Stimulated activated memory B cell treated with anti-CD40 and anti-IgM and Interleukin-4, amounts not matched to agents 10 μg/mL and 1 μg/mL and 100 μg/mL, for 72 hours (primary cell): ENCODE measurements at places on chromosomes 5 and 9.

GRCh38 chr9:86669422-86669821 lies 277.9 kb downstream of the GAS1 start:
- H3K36me3 ChIP-seq, result no peaks in the 10 kb centered on the region
- no peak for ATAC-seq
- no peak overlapping the region for H3K27ac ChIP-seq
- no peaks in the 10 kb centered on the region for H3K27me3 ChIP-seq

DNA sequence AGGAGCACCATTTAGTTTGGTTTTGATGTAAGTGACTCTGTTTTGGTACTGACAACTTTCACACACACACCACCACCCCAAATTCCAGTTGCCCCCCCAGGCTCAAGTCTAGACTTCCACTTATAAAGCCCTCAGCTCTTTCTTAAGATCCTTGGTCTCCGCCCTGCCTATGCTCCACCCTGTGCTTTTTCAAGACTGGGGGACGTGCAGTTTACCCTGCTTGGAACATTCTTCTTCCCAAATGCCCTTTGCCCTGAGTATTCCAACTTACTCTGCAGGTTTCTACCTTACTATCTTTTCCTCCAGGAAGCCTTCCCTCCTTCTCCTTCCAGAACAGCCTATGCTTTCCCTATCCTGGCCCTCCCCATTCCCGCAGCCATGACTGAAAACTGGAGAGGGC lies 1.5 kb upstream of the TRIM14 start:
- H3K27ac ChIP-seq, result peak overlapping the region; percentile 95
- H3K4me1 ChIP-seq, result peaks cover 44% of the 10 kb centered on the region
- H3K4me3 ChIP-seq, result no peak overlapping the region

GRCh38 chr5:173642191-173642816 lies 25.9 kb upstream of the BOD1 start:
- no peak overlapping the region for H3K4me3 ChIP-seq
- peak overlapping the region; percentile 9 for H3K27ac ChIP-seq
- no peak for ATAC-seq
- H3K36me3 ChIP-seq, result no peaks in the 10 kb centered on the region

- peak overlapping the region; percentile 96 for H3K4me3 ChIP-seq
- peaks cover 12% of the 10 kb centered on the region for H3K36me3 ChIP-seq
- H3K27ac ChIP-seq, result peak overlapping the region; percentile 92
- no peaks in the 10 kb centered on the region for H3K27me3 ChIP-seq
- ATAC-seq, result no peak
Observed at GRCh38 chr5:75510417-75510835, 1.0 kb downstream of the CERT1 start.

GRCh38 chr9:77770340-77770739 lies 122.2 kb upstream of the GNA14 start:
- no peak overlapping the region for H3K27ac ChIP-seq
- peaks cover 17% of the 10 kb centered on the region for H3K27me3 ChIP-seq
- no peak for ATAC-seq
- no peak overlapping the region for H3K4me3 ChIP-seq
- no peaks in the 10 kb centered on the region for H3K4me1 ChIP-seq

GRCh38 chr9:116697362-116697761 lies 10.3 kb downstream of the TRIM32 start:
- no peaks in the 10 kb centered on the region for H3K27me3 ChIP-seq
- H3K27ac ChIP-seq, result no peak overlapping the region
- peaks cover 65% of the 10 kb centered on the region for H3K36me3 ChIP-seq

GRCh38 chr5:101687349-101687985 lies 608.6 kb downstream of the SLCO4C1 start:
- no peaks in the 10 kb centered on the region for H3K4me1 ChIP-seq
- H3K27me3 ChIP-seq, result no peaks in the 10 kb centered on the region
- ATAC-seq, result no peak
- no peaks in the 10 kb centered on the region for H3K36me3 ChIP-seq

GRCh38 chr5:134603059-134603458 lies 29.6 kb downstream of the SAR1B start:
- ATAC-seq, result no peak
- H3K27ac ChIP-seq, result no peak overlapping the region
- no peaks in the 10 kb centered on the region for H3K27me3 ChIP-seq
- H3K4me1 ChIP-seq, result no peaks in the 10 kb centered on the region
- peaks cover 24% of the 10 kb centered on the region for H3K36me3 ChIP-seq

DNA sequence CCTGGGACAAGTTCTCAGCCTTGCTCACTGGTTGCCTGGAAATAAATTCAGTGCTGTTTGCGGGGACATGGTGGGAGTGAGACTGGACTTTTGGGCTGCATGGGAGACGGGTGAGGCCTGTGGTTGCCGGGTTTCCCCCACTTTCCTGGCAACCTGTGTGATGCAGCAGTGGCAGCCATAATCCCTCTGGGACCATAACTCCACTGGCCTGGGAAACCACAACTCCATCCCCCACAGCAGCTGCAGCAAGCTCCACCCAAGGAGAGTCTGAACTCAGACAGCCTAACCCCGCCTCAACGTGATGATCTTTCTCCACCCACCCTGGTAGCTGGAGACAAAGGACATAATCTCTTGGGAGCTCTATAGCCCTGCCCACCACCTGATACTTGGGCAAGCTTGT lies 349.9 kb downstream of the PIK3R1 start:
- H3K36me3 ChIP-seq, result no peaks in the 10 kb centered on the region
- ATAC-seq, result peak; percentile 97
- no peaks in the 10 kb centered on the region for H3K27me3 ChIP-seq
- H3K4me1 ChIP-seq, result peaks cover 17% of the 10 kb centered on the region
- peak overlapping the region; percentile 15 for H3K27ac ChIP-seq

GRCh38 chr9:116661037-116661954 lies 25.8 kb upstream of the TRIM32 start:
- no peak overlapping the region for H3K4me3 ChIP-seq
- H3K36me3 ChIP-seq, result no peaks in the 10 kb centered on the region
- H3K4me1 ChIP-seq, result no peaks in the 10 kb centered on the region
- no peaks in the 10 kb centered on the region for H3K27me3 ChIP-seq

- H3K27me3 ChIP-seq, result no peaks in the 10 kb centered on the region
- H3K4me1 ChIP-seq, result no peaks in the 10 kb centered on the region
- no peaks in the 10 kb centered on the region for H3K36me3 ChIP-seq
- ATAC-seq, result no peak
- no peak overlapping the region for H3K27ac ChIP-seq
Observed at GRCh38 chr5:102678267-102679058, 76.6 kb upstream of the PAM start.

GRCh38 chr9:123372766-123373446 lies 16.9 kb downstream of the CRB2 start:
- peaks cover 30% of the 10 kb centered on the region for H3K4me1 ChIP-seq
- peaks cover 65% of the 10 kb centered on the region for H3K27me3 ChIP-seq
- H3K4me3 ChIP-seq, result peak overlapping the region; percentile 15
- ATAC-seq, result no peak

DNA sequence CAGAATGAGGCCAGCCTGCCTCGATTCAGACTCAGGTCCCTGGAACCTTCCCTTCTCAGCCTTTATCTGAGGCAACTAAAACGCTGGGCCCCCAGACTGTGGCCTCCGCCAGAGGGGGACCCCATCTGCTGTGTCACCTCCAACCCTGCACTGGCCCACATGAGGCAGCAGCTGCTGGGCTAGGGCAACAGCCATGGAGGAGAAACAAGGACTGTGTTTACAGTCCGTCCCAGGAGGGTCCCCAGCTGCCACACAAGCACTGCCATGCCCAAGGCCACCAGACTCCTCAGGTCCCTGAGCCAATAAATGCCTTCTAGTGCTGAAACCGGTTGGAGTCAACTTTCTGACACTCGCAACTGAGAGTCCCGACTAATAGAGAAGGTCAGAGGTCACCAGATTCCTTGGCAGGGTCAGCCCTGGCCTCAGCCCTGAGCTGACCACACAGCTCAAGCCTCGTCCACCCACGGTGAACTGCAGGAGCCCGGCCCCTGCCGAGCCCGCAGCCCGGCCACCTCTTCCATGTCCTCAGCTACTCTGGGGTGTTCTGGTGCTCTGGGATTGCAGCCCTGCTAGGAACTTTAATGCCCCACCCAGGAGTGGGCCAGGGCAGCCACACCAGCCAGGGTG lies 77.0 kb downstream of the ZNF354C start:
- ATAC-seq, result no peak
- H3K36me3 ChIP-seq, result no peaks in the 10 kb centered on the region
- no peak overlapping the region for H3K4me3 ChIP-seq
- peaks cover under 1% of the 10 kb centered on the region for H3K4me1 ChIP-seq
- H3K27ac ChIP-seq, result no peak overlapping the region
- H3K27me3 ChIP-seq, result no peaks in the 10 kb centered on the region

GRCh38 chr5:170485616-170485911 lies 18.3 kb upstream of the KCNIP1 start:
- H3K27me3 ChIP-seq, result peaks cover 44% of the 10 kb centered on the region
- no peak overlapping the region for H3K27ac ChIP-seq
- H3K36me3 ChIP-seq, result no peaks in the 10 kb centered on the region
- H3K4me3 ChIP-seq, result no peak overlapping the region

DNA sequence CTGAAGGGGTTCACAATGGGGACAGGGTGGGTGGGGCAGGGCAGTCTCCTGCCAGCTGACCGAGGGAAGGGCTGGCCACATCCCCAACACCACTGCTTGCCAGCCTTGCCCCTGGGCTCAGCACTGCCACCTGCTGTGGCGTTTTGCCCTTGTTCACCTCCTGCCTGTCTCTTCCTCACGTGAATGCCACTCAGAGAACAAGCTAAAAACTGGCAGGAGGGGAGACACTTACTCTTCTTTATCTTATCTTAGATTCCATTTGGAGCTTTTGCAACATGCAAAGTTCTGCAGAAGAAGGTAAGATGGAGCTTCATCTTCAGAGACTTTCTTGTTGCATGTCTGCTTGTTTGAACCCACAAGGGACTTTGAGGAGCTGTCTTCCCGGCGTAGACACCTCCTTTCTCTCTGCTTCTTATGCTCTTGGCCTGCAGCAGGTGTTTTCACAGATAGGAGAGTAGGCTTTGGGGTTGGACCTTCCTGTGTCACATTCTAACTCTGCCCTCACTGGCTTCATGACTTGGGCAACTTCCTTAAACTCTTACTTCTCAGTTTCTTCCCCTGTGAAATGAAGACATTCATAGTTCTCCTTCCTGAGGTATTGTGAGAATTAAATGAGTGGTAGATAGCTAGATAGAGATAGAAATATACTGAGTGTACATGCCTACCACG lies 4.1 kb downstream of the LRSAM1 start:
- peaks cover 45% of the 10 kb centered on the region for H3K36me3 ChIP-seq
- peaks cover 40% of the 10 kb centered on the region for H3K4me1 ChIP-seq
- H3K27me3 ChIP-seq, result no peaks in the 10 kb centered on the region
- ATAC-seq, result peak; percentile 31
- H3K4me3 ChIP-seq, result peak overlapping the region; percentile 47

GRCh38 chr5:172887692-172888091 lies 53.6 kb downstream of the ERGIC1 start:
- peaks cover 33% of the 10 kb centered on the region for H3K4me1 ChIP-seq
- H3K27ac ChIP-seq, result peak overlapping the region; percentile 13
- ATAC-seq, result no peak
- peaks cover 62% of the 10 kb centered on the region for H3K36me3 ChIP-seq

GRCh38 chr5:99815-100214 lies 7.8 kb downstream of the PLEKHG4B start:
- no peaks in the 10 kb centered on the region for H3K36me3 ChIP-seq
- no peak overlapping the region for H3K4me3 ChIP-seq
- no peak for ATAC-seq
- H3K27ac ChIP-seq, result no peak overlapping the region
- peaks cover 35% of the 10 kb centered on the region for H3K27me3 ChIP-seq

GRCh38 chr9:75432386-75432785 lies 344.1 kb downstream of the OSTF1 start:
- no peaks in the 10 kb centered on the region for H3K4me1 ChIP-seq
- H3K27me3 ChIP-seq, result no peaks in the 10 kb centered on the region
- no peak for ATAC-seq
- H3K4me3 ChIP-seq, result no peak overlapping the region
- no peaks in the 10 kb centered on the region for H3K36me3 ChIP-seq
- H3K27ac ChIP-seq, result no peak overlapping the region

- no peak overlapping the region for H3K27ac ChIP-seq
- H3K36me3 ChIP-seq, result no peaks in the 10 kb centered on the region
- peaks cover 3% of the 10 kb centered on the region for H3K27me3 ChIP-seq
- ATAC-seq, result no peak
- H3K4me3 ChIP-seq, result no peak overlapping the region
- H3K4me1 ChIP-seq, result peaks cover 8% of the 10 kb centered on the region
Observed at GRCh38 chr5:68347536-68347935, 132.0 kb downstream of the PIK3R1 start.

GRCh38 chr5:127028822-127029457 lies 1.4 kb downstream of the MARCHF3 start:
- no peak for ATAC-seq
- H3K27me3 ChIP-seq, result no peaks in the 10 kb centered on the region
- peaks cover 5% of the 10 kb centered on the region for H3K36me3 ChIP-seq
- H3K4me1 ChIP-seq, result peaks cover 49% of the 10 kb centered on the region

- H3K27ac ChIP-seq, result no peak overlapping the region
- H3K27me3 ChIP-seq, result no peaks in the 10 kb centered on the region
- peaks cover 39% of the 10 kb centered on the region for H3K36me3 ChIP-seq
- no peak for ATAC-seq
- H3K4me1 ChIP-seq, result peaks cover 4% of the 10 kb centered on the region
Observed at GRCh38 chr9:131915181-131915580, 164.5 kb downstream of the MED27 start.

DNA sequence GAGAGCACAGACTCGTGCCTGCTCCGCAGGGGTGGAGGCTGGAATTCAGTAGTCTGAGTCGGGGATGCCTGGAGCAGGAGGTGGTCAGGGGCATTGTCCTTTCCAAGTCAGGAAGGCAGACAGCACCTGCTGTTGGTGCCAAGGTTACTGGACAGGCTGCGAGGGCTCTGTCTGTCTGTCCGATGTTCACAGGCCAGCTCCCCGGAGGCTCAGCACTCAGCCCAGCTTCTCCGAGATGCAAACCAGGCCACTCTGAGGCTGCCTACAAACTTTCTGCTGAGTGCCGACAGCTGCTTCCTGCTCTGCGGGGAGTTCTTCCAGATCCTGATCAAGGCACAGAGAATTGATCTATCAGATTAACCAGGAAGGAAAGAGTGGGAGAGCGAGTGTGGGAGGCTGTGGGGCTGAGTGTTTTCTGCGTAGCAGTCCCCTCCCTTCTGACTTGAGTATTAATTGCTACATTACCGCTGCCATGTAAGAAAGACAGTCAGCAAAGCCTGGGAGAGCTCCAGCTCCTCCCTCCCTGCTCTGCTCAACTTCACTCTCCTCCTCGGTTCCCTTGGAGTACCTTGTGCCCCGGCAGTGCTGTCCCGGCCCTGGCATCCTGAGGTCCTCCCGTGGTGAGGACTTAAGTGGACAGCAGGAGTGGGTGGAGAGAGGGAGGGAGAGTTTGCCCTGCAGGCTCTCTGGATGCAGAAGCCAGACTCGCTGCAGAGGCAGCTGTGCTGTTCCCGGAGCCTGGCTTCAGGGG lies 36.0 kb downstream of the KCNMB1 start:
- H3K36me3 ChIP-seq, result no peaks in the 10 kb centered on the region
- H3K4me3 ChIP-seq, result no peak overlapping the region
- peaks cover 8% of the 10 kb centered on the region for H3K4me1 ChIP-seq
- ATAC-seq, result no peak
- no peak overlapping the region for H3K27ac ChIP-seq
- H3K27me3 ChIP-seq, result peaks cover 66% of the 10 kb centered on the region

GRCh38 chr5:149362541-149362940 lies 4.7 kb downstream of the PCYOX1L start:
- no peak overlapping the region for H3K27ac ChIP-seq
- no peak overlapping the region for H3K4me3 ChIP-seq
- no peak for ATAC-seq
- peaks cover 14% of the 10 kb centered on the region for H3K36me3 ChIP-seq

- peak; percentile 90 for ATAC-seq
- H3K27me3 ChIP-seq, result no peaks in the 10 kb centered on the region
- no peaks in the 10 kb centered on the region for H3K36me3 ChIP-seq
- no peak overlapping the region for H3K27ac ChIP-seq
- no peak overlapping the region for H3K4me3 ChIP-seq
Observed at GRCh38 chr5:66440202-66440680, 156.0 kb upstream of the MAST4 start.
